ENCODE measurements at places on chromosomes 1 and 21.
A peak's percentile ranks its signal among the peaks of the same experiment; 100 is the strongest.

- DNase-seq, result no peak
Measured at GRCh38 chr21:25649146-25649545, 10.1 kb downstream of the JAM2 start.

DNA sequence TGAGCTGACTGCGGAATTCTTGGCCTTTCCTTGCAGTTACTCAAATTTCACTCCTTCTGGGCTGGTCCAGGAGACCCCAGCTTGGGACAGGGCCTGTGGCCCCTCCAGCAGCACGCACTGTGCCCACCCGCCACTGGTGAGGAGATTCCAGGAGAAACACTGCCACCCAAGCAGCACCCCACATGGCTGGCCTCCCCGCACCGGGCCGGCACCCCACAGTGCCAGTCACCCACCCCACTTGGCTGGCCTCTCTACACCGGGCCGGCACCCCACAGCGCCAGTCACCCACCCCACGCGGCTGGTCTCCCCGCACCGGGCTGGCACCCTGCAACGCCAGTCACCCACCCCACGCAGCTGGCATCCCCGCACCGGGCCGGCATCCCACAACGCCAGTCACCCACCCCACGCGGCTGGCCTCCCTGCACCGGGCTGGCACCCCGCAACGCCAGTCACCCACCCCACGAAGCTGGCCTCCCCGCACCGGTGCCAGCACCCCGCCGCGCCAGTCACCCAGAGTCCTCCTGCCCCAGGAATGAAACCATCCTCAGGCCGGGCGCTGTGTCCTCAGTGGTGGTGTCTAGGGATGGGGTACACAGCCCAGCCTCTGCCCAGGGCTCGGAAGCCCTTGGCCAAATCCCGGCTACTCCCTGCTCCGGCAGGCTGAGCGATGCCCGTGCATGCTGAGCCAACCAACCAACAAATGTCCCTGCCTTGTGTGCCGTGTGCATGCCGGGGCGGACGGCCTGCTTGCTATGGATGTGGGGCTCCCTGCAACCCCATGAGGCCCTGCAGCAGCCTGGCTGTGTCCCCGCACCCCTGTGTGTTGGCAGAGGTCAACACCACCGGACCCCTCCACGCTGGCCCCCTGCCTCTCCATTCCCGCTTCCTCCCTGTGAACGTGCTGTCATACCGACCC lies 38.6 kb upstream of the TSPEAR start:
- no peak for DNase-seq

DNA sequence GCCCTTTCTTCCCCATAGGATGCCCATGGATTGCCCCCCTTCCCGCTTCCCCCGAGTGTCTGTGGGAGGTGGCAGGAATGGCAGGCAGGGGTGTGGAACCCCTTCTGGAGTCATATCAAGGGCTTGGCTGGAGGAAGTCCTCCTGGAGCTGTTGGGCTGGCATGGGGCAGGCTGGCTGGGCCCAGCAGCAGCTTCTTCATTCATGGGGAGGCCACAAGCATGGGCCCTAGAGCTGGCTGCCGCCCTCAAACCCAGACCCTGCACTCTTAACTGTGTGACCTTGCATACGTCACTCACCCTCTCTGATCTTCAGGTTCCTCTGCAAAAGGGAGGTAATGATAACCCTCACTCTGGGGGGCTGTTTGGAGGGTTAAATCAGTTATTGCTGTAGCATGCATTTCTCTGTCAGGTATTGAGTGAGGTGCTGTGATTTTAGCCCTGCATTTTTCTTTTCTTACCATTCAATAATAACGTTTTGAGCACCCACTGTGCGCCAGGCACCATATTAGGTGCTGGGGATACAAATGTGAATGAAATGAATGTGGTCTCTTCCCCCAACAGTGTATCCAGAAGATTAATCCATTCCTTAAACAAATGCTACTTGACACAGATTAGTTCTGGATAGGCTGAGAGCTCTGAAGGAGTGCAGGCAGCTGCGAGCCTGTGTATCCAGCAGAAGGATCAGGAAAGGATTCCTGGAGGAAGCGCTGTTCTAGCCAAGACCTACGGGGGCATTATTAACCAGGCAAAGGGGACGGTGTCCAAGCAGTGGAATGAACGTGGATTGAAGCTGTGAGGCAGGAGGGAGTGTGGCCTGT lies 9.3 kb downstream of the PCSK9 start:
- no peak for DNase-seq

GRCh38 chr1:172002725-172003345 lies 161.5 kb downstream of the DNM3 start:
- DNase-seq, result peak; percentile 47

DNA sequence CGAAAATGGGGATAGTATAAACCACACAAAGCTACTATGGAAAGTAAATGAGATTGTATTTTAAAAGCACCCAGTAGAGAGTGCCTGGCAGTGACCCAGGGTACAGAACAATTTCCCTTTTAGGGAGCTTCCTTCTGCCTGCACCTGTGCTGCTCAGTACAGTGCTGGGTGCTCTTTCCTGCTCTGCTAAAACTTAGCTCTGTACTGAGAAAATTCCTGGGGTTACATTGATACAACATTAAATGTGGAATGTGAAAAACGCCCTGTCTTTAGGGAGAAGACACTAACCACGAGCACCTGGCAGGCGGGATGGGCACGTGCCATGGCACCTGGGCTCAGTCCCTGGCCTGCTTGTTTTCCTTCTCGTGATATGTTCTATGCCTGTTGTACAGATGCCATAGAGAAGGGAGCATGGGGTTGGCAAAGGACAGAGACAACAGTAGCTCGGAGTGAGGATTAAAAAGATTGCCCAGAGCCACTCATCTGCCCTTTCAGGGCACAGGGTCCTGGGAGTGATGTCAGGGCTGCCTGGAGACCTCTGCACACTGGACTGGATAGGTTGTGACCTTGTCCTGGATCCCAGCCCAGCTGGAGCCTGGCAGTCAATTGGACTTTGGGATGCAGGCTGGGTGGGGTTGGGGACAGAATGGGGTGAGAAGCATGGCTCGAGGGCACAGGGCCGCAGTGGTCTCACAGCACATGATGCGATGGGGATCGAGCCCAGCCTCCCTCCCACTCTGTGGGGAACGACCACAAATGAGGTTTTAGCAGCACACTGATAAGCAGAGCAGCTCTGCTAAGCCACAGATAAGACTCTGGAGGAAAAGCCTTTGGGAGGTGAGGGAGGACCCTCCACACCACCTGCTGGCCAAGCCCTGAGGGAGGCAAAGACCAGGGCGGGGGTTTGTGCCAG lies 4.2 kb downstream of the SPATA46 start:
- no peak for DNase-seq
